ENCODE measurements at places on chromosomes 7 and 10. TPM values are rescaled to one million over a fixed set of nuclear protein-coding genes. Genes with fewer than 3 reads are reported as not detected.

NUTM2E gene
- 1.1 TPM for total RNA-seq

GRCh38 chr7:69656890-69657289 lies 58.6 kb downstream of the AUTS2 start:
- peak; percentile 41 for DNase-seq

GRCh38 chr10:127797339-127797738 lies 60.4 kb downstream of the FOXI2 start:
- DNase-seq: no peak

DNA sequence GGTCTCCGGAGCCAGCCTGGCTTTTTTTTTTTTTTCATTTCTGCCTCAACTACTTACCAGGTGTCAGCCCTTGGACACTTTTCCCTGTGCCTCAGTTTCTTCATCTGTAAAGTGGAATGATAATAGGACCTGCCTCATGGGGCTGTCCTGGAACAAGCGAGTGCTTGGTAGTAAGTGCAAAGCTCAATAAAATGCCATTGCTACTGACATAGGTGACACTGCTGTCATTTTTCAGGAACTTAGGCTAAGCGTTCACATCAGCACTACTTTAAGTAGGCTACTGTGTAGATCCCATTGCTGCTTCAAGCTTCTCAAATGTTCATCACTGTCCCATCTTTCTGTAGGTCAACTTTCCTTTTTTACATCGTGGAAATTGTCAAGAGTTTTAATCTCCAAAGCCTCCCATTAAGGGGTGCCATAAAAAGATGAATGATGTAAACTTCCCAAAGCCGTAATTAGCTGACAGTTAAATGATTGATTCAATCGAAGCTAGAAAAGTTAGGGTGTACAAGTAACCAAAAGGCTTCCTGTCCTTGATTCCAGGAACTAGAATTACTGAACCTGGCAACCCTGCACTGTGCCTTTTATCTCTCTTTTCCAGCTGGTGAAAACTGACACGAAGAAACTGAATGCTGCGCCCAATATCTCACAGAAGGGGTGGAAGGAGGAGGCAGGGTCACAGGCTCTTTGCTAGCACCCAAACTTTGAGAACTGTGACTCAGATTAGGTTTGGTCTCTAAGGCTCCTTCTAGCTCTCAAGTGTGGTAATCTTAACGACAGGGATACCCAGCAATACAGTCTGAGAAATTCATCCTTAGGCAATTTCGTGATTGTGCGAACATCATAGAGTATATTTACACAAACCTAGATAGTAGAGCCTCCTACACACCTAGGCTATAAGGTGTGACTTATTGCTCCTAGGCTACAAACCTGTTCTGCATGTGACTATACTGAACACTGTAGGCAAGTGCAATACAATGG lies 861 bp upstream of the USP6NL start:
- DNase-seq: no peak

GRCh38 chr7:135525426-135525825 lies 15.5 kb upstream of the CNOT4 start:
- no peak for DNase-seq

- no peak for DNase-seq
Measured at GRCh38 chr10:113292086-113292485, 260.8 kb upstream of the HABP2 start.

DNA sequence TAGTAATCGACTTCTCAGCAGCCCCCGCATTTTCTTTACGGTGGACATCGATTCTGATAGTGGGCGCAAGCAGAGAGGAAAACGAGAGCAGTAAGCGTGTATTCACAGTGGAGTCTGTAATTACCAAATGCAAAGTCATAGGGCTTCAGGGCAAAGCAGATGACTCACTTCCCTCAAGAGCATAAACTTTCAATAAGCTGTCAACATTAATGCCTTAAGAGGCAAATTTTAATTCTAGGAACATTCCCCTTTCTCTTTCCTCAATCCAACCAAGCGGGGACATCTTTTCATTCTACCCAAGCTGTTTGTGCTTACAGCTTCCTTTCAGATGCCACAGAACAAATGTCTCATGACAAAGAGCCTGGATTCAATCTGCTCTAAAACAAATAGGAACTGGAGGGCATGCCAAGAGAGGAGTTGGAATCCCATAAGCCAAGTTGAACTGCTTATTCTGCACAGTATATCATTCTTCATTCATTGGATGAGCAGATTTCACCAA lies 48.6 kb downstream of the MALSU1 start:
- no peak for DNase-seq

DNA sequence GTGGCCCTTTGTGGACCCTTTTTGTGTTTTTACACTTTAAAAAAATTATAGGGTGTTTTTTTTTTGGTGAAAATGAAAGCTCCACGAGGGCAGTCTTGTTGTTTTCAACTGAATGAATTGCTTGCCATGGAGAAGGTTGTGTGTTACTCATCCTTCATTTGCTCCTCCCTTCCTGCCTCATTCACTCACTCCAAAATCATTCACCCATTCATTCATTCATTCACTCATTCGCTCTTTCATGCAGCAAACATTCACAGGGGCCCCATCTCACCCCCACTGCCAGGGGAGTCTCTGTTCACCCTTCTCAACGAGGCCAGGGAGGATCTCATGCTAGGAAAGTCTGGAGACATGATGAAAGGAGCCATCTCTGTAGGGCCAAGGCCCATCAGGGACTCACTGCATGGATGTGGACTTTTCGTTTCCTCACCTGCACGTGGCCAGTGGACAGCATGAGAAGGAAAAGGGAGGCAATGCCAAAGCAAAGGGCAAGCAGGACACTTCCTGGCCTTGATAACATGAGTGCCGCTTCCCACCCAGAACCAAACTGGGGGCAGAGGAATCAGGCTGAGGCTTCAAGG lies 62.8 kb upstream of the COL13A1 start:
- no peak for DNase-seq

GRCh38 chr7:142796001-142796500 lies 25.3 kb downstream of the PRSS2 start:
- no peak for DNase-seq

GRCh38 chr7:4470246-4470645 lies 211.8 kb upstream of the FOXK1 start:
- DNase-seq: peak; percentile 19
